CD4-positive, alpha-beta T cell treated with Interleukin-15 for 4 hours (primary cell): ENCODE measurements at places on chromosomes 3 and 15.
A peak's percentile ranks its signal among the peaks of the same experiment; 100 is the strongest.

GRCh38 chr3:22141769-22142168 is 390.8 kb upstream of the ZNF385D start:
- no peak for DNase-seq

DNA sequence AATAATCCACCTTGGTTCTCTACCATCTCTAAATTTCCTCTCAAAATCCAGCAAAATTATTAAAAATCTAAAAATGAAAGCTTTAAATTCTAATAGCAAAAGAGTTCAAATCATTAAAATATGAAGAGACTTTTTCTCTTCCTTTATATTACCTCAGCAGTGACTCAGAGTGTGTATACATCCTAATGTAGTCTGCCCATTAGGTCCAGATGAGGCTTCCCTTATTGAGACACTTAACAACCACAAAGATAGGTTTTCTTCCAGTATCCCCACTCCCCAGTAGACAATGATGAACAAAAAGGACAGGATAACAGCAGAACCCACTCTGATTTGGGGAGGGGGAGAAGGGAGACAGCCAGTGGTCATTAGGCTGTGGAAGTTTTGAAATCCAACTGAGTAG is 61.5 kb upstream of the DCBLD2 start:
- no peak for DNase-seq

GRCh38 chr3:88742674-88743507 is 364.5 kb upstream of the EPHA3 start:
- DNase-seq: no peak

GRCh38 chr3:165256554-165257065 is 60.4 kb upstream of the SLITRK3 start:
- no peak for DNase-seq

DNA sequence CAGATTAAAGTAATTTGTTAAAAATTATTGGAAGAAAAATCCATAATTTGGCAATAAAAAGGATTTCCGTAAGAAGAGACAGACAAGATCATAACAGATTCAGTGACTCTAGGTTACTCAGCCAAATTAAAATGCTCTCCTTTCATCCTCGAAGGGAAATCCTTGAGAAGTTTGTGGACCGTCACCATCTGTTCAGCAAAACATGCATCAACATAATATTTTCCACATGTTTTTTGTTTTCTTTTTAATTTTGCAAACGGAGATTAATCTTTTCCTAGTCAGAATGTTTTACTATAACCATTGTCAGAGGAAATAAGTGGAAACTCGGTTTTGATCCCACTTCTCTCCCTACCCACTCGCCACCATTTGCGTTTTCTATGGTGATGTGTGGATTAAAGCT is 128.3 kb downstream of the TMCO5A start:
- no peak for DNase-seq

DNA sequence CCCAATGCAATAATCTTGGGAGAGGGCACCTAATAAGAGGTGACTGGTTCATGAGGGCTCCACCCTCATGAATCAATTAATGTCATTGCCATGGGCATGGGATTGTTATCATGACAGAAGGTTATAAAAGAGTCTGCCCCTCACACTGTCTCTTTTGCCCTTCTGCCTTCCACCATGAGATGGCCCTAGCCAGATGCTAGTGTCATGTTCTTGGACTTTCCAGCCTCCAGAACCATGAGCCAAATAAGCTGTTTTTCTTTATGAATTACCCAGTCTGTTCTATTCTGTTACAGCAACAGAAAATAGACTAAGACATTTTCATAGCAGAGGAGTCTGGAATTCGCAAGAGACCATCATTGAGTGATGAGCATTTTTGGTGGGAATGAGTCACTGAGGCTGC is 16.0 kb upstream of the RAD18 start:
- no peak for DNase-seq

- no peak for DNase-seq
Observed at GRCh38 chr3:123755501-123755900, 128.6 kb downstream of the MYLK start.

GRCh38 chr15:23083115-23083514 is 43.7 kb upstream of the TUBGCP5 start:
- DNase-seq: no peak

GRCh38 chr3:188956839-188957489 is 214.8 kb upstream of the TPRG1 start:
- DNase-seq: peak; percentile 47

- DNase-seq: no peak
Observed at GRCh38 chr15:65771870-65772269, 20.2 kb downstream of the DENND4A start.

- no peak for DNase-seq
Observed at GRCh38 chr3:52398670-52399081, 46.2 kb downstream of the SEMA3G start.

GRCh38 chr15:78322243-78322642 is 17.9 kb upstream of the CRABP1 start:
- DNase-seq: no peak

- DNase-seq: no peak
Observed at GRCh38 chr3:188568736-188569135, 414.8 kb downstream of the LPP start.

DNA sequence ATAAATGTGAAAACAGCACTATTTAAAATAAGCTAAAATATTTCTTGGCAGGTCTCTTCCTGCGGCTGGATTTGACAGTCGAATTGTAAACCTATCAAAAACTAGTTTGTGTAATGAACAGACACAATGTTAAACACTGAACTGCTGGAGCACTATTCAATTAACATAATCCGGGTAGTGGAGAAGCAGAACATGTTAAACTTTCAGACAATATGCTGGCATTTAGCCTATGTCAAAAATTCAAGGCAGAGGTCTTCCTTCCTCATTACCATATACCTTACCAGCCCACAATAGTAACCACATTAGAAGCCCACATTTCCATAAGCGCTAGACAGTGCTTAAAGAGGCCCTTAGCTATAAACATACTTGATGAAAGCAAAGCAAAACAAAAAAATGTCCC is 1042.9 kb downstream of the ROBO1 start:
- DNase-seq: no peak

- no peak for DNase-seq
Observed at GRCh38 chr3:113051787-113052186, 61.0 kb downstream of the GTPBP8 start.

- DNase-seq: no peak
Observed at GRCh38 chr3:14143271-14144225, 18.7 kb downstream of the TMEM43 start.

GRCh38 chr3:60045686-60046085 is 995.9 kb upstream of the CFAP20DC start:
- no peak for DNase-seq

DNA sequence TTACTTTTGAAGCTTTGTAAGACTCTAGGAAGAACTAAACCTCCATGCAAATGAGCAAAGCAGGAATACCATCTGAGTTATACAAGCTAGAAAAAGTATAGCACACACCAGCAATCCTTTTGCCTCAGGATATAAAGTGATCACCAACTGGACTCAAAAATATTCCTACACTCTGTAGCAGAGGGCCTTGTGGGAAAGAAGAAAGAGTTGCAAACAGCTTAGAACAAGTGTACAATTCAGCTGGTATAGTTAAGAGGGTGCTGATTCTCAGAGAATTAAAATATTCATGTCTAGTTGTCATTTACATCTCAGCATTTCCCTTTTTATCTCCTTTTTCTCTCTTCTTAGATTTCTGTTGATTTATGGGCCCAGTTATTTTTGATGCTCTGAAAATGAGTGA is 248.4 kb downstream of the GAP43 start:
- no peak for DNase-seq

DNA sequence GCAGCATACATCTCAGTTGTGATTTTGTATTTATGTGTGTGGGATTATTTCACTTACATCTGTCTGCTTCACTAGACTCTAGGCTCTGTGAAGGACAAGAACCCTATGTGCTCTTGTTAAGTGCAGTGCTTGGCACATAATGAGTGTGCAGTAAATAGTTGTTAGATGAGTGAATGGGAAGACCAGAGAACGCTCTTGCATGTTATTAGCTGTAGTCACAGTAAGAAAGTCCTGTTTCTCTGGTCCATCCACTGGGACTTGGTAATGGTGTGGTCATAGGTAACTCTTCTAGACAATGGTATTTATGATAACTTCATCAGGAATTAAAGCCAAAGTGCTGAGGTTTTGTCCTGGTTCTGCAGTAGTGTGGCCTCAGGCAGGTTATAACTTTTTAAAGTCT is 1.4 kb upstream of the AQP9 start:
- DNase-seq: no peak

DNA sequence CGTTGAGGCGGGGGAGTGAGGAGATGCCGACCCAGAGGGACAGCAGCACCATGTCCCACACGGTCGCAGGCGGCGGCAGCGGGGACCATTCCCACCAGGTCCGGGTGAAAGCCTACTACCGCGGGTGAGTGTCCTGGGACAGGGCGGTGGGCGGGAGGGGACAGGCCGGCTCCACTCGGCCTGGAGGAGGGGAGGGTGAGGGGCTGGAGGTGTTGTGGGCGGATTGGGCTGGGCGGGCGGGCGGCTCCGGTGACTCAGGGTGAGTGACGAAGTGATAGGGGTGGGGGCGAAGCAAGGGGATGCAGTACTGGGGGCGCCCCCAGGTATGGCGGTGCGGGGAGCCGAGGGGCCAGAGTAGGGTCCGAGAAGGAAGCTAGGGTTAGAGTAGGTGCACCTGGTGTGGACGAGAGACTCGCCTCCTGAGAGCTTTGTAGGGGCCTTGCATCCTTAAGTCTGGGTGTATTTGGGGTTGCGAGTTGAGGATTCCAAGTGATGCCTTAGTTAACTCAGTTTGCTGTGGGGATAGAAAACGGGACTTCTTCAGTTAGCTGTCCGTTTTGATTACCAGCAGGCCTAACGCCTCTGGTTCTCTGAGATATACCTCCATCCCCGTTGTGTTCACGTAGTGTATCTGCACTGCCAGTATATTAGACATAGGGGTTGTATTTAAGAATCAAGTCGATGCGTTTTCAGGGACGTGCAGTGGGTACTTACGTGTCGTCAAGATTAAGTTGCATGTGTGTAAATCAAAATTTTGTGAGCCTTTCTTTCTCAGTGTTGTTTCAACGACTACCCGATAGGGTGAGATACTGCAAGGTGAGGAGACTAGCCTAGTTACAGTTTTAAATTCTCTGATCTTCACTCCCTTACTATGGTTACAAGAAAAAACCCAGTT is 670 bp downstream of the PRKCI start:
- peak; percentile 29 for DNase-seq

DNA sequence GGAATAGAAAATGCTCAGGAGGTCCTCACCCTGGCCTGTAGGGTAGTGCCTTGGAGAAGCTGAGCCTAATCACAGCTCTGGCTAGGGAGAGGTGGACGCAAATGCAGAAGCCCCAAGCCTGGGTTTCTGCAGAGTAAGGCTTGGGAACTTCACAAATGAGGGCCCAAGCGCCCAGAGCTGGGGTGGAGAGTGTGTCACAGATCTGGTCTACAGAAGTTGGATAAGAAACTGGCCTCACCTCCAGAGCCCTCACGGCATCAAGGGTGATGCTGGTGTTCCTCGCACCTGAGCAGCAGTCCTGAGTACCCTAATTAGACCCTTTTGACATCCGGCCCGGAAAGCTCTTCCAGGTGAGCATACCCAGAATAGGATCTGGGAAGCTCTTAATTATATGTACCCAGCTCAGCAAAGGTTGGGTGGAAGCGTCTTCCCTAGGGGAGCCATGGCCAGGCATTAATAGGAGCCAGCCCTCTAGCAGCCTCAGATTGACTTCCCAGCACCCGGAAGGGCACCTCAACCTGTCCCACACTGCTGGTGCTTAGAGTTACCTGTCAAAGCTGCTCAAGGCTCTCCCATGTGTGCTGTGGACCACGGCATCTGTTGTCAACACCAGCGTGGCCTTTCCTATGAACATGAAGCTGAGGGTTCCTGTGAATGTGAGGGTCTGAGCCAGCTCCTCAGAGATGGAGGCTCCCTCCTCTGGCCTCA is 31.8 kb downstream of the RBM5 start:
- no peak for DNase-seq

GRCh38 chr3:111913163-111913763 is 54.2 kb downstream of the PHLDB2 start:
- DNase-seq: no peak

DNA sequence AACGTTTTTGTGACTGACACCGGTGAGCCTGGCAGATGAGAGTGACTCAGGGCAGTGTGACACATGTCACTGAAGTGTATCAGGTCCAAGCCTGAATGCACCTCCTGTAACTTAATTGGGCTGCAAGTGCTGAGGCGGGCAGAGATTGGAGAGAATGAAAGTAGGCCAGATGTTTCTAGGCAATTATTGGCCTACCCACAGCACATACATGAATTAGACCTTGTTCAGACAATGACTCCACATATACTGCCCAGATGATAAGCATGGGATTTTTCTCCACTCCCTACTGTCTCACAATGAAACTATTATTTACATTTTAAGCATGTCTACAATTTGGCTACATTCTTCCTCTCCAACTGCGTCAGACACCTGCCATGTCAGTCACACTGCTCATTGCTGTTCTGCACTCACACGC is 187.3 kb upstream of the ZNF385D start:
- no peak for DNase-seq

- DNase-seq: no peak
Observed at GRCh38 chr15:100729461-100729860, 127.1 kb downstream of the ASB7 start.

DNA sequence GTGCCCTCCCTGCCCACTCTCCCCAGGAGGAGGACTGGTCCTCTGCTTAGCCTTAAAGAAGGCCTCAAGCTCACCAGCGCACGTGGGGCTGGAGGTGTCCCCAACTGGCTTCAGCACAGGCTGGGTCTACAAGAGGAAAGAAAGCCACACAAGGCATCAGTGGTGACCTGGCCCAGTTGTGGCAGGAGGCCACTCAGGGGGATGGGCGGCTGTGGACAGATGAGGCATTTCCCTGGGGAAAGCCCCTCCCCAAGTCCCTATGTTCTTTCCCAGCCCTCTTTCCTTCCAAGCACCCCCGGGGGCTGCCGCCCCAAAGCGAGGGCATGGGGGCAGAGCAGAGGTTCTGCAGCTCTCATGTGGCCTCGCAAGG is 155.2 kb upstream of the TLE3 start:
- no peak for DNase-seq

DNA sequence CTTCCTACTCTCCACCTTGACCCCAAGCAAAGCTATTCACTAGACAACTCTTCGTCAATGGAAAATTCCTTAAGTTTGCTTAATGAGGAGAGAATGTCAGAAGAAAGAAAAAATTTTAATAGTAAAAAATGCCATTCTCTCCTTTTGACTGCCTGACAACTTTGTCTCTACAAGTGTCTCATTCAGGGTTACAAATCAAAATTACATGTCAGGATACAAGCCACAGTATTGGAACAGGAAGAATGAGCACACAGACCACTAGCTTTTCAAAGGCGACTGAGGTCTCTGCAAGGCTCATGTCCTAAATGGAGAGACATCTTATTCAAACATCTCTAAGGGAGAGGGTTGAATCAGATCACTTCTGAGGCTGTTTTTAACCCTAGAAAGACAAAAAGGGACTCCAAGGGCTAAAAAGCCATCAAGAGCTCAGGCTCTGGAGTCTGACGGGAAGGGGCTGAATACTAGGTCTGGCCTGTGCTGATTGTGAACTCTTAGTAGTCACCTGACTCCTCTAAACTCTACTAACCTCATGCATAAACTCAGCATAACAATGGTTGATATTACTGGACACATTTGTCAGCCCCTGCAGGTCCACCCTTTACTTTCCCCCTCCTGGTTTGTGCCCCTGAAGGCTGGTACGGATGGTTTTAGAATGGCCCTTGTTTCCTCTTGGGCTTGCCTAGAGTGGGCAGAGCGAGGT is 12.8 kb upstream of the MEIS2 start:
- DNase-seq: no peak

- peak; percentile 77 for DNase-seq
Observed at GRCh38 chr3:108914774-108915641, 38.7 kb downstream of the GUCA1C start.

GRCh38 chr3:105402287-105402801 is 35.6 kb downstream of the ALCAM start:
- no peak for DNase-seq
